Heart left ventricle (tissue), 16 donors: ENCODE measurements at places on chromosomes 2 and 18.

DNA sequence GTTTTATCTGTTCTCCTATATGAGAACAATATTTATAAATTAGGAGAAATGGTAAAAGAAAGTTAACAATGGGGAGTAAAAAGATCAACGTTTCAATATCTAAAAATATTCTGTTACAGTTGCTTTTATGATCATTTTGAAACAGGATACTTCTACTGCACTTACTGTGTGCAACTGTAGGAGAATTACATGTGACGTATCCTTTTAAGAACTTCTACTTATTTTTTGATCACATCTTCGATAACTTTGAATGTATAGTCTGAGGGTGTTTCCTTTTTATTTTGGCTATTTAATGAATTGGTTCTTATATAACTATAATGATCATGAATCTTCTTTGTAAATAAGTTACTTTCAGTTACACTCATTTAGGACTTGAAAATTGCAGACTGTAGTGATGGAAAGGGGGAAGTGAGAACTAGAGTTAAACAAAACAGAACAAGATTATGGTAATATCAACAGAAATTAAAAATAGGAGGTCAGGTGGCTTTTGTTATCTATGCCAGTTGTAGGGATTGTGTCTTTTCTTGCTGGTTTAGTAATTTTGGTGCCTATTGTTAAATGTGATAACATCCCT is 109.9 kb downstream of the MSTN start:
- DNase-seq: no peak

GRCh38 chr2:134657650-134658250 is 61.0 kb downstream of the TMEM163 start:
- no peak for DNase-seq

DNA sequence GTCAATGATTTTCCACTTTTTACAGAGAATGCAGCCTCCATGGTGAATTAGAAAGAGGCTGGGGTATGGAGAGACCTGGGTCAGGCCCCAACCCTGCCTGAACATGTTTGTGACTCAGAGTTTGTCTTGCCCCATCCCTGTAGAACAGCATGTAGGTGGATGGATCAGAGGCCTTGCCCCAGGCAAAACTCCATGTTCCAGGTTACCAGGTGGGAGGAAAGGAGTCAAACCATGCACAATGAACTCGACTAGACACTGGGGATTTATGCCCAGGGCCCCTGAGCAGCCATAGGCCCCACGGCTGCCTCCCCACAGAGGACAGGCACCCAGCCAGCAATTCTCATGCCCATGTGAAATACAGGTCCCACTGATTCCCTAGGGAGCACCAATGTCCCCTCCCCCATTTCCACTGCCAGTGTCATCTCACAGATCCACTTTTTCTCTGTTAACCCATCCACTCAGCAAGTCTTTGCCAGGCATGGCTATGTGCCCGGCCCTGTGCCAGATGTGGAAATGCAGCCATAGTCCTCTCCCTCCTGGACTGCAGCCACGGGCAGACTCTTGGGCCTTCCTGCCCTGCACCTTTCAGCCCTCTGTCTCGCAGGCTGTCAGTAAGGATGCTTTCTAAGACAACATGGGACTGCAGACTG is 737.8 kb upstream of the HS6ST1 start:
- no peak for DNase-seq

- peak; percentile 73 for DNase-seq
Measured at GRCh38 chr2:240435457-240435947, at the start of gene GPC1. Gene GPC1 (plus strand): TSS chr2:240435663. CDS start chr2:240435919, 256 bp downstream.
